ENCODE measurements at places on chromosomes 11 and 22.

GRCh38 chr11:76880314-76880713, 19.6 kb downstream of the ACER3 start:
- no peak for DNase-seq

- DNase-seq = no peak
These were observed 9.8 kb downstream of the DERL3 start for GRCh38 chr22:23828800-23829680.

GRCh38 chr11:9752091-9752490, 88.2 kb downstream of the SWAP70 start:
- DNase-seq = no peak

DNA sequence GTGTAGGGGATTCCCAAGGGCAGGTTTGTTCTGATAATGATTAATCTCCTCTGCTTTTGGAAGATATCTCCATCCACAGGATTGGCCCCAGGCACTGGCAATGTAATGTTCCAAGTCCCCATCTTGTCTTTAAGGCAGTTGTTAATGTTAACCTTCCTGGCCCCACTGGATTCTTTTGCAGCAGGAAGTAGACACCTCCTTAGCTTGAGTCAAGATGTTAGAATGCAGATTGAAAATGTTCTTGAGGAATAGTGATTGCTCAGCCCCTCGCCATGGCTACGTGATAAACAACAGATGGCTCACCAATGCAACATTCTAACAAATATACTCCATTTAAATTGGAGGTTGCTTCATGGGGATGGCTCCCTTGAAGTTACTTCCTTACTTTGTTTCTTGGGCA, 7.3 kb downstream of the HEPHL1 start:
- DNase-seq = no peak

- DNase-seq = peak; percentile 20
These were observed 93.1 kb upstream of the ZC3H12C start for GRCh38 chr11:110000031-110000502.

DNA sequence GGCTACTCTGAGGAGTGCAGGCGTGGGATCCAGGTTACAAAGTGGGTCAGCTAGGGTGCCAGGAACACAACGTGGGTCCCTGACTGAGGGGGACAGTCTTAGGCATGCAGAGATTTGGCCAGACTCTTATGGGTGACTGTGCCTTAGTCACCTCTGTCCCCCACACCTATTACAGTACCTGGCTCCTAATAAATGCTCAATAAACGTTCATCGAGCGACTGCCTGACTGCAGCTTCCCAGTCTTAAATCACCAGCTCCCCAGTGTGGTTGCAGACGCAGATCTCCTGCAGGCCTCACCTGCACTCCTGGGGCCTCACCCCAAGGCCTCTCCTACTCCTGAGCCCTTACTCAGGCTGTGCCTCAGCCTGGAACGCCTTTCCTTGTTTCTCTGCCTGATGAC, 3.2 kb upstream of the SUN2 start:
- no peak for DNase-seq
